EH (cell line): ENCODE measurements at places on chromosomes 3 and 15.

DNA sequence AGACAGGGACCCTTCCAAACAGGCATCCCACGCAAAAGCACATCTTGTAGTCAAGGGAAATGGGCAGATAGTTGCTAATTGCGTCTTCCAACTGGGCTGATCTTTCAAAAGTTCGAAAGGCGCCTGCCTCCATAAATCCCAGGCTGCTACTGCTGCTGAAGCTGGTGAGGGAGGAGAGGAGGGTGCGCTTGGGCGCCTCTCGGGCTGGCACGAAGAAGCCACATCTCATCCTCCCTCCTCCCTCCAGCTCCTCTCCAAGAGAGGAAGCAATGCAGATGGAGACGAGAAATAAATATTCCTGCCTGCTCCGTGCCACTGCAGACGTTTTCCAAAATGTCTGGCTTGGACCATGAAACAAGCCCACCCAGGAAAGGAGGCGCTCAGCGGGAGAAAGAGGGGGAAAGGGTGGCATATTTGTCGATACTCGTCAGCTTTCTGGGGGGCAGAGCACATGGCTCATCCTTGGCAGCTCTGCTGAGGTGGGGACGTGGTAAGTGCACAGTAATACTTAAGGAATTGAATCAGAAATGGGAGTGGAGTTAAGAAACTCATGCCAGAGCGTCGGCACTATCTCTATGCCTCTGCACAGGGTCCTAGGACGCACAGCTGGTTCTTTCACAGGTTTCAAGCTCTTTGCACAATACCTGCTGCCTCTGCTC is 88.9 kb upstream of the FEZF2 start:
- no peak for DNase-seq

DNA sequence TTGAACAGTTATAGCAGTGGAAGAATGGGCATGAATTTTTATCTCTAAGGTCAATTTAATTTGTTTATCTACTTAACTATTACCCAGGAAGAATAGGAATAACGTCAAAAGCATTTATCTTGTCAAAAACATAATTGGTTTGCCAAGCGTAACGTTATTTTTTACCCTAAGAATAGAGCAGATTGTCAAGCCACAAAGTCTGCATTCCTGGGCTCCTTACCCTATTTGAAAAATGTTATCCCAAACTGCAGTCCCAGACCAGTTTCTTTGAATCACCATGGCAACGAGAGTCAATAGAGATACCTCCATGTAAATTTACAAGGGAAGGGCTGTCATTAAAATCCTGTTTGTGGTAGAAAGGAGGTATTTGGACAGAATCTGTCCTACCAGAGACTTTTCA is 61.1 kb downstream of the CPNE4 start:
- DNase-seq = peak; percentile 6

DNA sequence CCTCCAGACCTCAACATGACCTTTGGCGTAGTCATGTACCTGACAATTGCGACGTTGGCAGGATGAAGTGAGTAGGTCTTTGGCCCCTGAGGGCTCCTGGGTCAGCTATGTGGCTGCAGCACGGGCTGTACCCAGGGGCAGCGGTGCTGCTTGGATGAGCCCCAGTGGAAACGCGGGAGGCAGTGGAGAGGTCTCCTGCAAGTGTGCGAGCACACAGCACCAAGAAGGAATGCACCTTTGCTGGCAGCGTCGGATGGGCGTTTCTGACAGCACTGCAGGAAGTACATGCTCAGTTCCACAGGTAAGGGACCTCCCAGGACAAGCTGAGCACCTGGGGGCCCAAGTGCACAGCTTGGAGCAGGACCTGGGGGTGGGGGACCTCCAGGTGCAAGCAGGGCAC is 67.4 kb upstream of the UNC13C start:
- no peak for DNase-seq

- DNase-seq = peak; percentile 93
Observed at GRCh38 chr15:52261498-52262242, 33.9 kb downstream of the MYO5C start.
